ENCODE measurements at places on chromosomes 7 and 10. TPM values are rescaled to one million over a fixed set of nuclear protein-coding genes. Genes with fewer than 3 reads are reported as not detected.

Gene GRIFIN
- not detected for total RNA-seq

Gene CALML5
- not detected for total RNA-seq

Gene PRLHR
- not detected for total RNA-seq

Gene LOXL4
- total RNA-seq = not detected

Gene PON3
- not detected for total RNA-seq

Gene H2BK1
- 4.9 TPM for total RNA-seq

Gene FAM237B
- not detected for total RNA-seq

Gene ZNF22
- 27.1 TPM for total RNA-seq

Gene LLCFC1
- total RNA-seq = not detected

Gene CAV2
- not detected for total RNA-seq

Gene GIMAP4
- total RNA-seq = 418 TPM

Gene OGDHL
- not detected for total RNA-seq

Gene RNF133
- not detected for total RNA-seq

Gene GPC2
- 12.5 TPM for total RNA-seq

Gene AS3MT
- total RNA-seq = 2.3 TPM

Gene SPDYE8
- total RNA-seq = not detected

Gene OR2A42
- not detected for total RNA-seq

Gene RBM48
- total RNA-seq = 37.5 TPM
